Upper lobe of right lung (tissue), 1 donor: ENCODE measurements at places on chromosomes 7 and 10. TPM values are rescaled to one million over a fixed set of nuclear protein-coding genes. Genes with fewer than 3 reads are reported as not detected.

TAS2R4 gene
- 2.2 TPM for total RNA-seq

TAS2R41 gene
- total RNA-seq, result not detected

GRCh38 chr7:78080811-78081210 lies 282.2 kb downstream of the PHTF2 start:
- no peak for DNase-seq

DNA sequence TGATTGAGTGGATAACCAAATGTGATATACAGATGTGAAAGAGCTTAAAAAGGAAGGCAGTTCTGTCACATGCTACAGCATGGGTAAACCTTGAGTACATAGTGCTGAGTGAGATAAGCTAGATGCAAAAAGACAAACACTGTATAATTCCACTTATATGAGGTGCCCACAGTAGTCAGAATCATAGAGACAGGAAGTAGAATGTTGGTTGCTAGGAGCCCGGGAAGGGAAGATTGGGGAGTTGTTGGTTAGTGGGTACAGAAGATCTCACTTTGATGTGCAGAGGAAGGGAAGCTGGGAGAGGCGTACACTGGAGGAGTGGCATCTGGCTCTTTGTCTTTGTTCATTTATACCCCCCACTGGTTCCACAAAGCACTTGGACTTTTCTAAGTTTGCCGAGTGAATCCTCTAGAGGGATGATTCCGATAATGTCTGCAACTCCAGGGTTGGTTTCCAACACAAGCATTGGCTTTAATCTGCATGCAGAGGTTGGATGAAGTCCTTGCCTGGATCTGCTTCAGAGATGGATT lies 39.5 kb downstream of the TSPAN14 start:
- peak; percentile 4 for DNase-seq

- no peak for DNase-seq
Observed at GRCh38 chr7:20474249-20474648, 141.2 kb upstream of the ABCB5 start.

- no peak for DNase-seq
Observed at GRCh38 chr10:95297402-95297801, 6.6 kb upstream of the PDLIM1 start.

DNA sequence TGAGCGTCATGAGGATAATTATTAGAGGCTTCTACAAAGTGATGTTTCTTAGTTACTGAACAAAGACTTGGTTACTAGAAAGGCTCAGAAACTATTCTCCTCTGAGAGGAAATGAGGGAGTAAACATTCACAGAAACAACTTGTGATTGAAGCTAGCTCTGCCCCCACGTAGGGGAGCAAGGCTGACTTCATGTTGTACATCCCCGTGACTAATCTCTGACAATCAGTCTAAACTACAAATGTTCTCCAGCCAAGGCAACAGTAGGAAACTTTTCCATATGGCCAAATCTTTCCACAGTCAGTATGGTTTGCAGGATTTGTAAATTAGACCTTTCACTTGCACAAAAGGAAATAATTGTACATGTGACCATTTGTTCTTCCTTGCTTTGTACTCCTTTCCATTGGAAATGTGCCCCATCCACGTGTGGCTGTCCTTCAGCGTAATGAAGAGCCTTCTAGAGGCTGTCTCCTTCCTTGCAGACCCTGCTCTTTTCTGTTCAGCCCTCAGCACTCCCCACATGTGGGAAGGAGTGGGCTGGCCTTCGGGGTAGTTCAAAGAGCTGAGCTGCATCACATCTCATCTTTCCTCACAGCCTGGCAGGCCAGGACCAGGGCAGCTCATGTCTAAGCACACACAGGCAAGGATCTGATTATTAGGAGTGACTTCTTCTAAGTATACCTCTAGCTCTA lies 93.5 kb downstream of the PCGF5 start:
- no peak for DNase-seq

GRCh38 chr10:103649654-103650423 lies 156.3 kb downstream of the NEURL1 start:
- no peak for DNase-seq

NDUFA5 gene
- 67.1 TPM for total RNA-seq

GRCh38 chr10:3926675-3927525 lies 141.9 kb upstream of the KLF6 start:
- no peak for DNase-seq

- no peak for DNase-seq
Observed at GRCh38 chr7:107224374-107225223, 55.8 kb downstream of the HBP1 start.

DNA sequence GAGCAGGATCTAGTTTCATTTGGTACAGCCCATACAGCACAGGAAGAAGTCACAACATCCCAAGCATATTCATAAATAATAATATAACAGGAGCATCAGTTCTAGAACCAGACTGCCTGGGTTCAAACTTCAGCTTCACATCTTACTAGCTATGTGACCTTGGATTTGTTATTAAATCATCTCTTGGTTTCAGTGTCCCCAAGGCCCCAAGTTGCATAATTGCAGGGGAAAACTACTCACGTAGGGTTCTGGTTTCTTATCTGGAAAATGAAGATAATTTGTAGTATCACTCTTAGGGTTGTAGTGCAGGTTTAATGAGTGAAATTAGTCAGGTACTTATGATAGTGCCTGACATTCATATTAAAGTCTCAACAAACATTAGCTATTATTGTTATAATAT lies 5.5 kb upstream of the IQUB start:
- DNase-seq, result no peak

SPAG6 gene
- total RNA-seq, result not detected

GRCh38 chr7:11272352-11272751 lies 298.7 kb downstream of the PHF14 start:
- DNase-seq, result no peak

AP3M1 gene
- total RNA-seq, result 33.1 TPM

ATOH7 gene
- total RNA-seq, result not detected

DNA sequence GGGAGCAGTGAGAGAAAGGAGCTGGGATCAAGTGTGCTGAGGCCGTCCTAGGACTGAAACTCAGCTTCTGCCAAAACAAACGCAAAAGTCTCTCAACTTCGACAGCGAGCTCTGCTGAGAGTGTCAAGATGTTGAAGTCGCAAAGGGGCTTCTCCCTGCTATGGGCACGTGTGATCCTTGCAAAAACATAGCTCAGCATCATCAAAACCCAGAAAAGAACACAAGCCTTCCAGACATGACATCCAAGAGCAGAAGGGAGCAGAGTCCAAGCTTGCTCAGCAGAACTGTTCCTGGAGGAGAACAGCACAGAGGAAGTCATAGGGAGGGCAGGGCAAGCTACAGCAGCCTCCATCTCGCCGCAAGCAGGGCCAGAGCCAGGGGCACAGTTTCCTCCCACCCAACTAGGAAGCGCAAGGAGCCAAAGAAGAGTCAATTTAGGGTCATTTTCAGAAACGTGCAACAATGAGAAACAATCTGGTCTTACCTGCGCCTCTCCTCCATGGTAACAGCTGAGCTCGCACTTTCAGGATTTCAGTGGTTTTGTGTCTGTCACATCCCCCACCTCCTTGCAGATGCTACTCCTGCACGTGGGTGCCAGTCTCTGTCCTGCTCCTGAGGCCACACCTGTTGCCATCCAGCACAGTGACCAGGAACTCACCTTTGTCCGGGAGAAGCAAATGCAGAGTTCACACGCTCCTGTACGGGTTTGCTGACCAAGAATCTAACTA lies 113.9 kb downstream of the DIP2C start:
- no peak for DNase-seq

GRCh38 chr7:105691082-105691679 lies 109.9 kb upstream of the EFCAB10 start:
- no peak for DNase-seq

BAIAP2L1 gene
- 22.9 TPM for total RNA-seq
